Fibroblast of skin of scalp (primary cell): ENCODE measurements at places on chromosomes 13 and 19.

DNA sequence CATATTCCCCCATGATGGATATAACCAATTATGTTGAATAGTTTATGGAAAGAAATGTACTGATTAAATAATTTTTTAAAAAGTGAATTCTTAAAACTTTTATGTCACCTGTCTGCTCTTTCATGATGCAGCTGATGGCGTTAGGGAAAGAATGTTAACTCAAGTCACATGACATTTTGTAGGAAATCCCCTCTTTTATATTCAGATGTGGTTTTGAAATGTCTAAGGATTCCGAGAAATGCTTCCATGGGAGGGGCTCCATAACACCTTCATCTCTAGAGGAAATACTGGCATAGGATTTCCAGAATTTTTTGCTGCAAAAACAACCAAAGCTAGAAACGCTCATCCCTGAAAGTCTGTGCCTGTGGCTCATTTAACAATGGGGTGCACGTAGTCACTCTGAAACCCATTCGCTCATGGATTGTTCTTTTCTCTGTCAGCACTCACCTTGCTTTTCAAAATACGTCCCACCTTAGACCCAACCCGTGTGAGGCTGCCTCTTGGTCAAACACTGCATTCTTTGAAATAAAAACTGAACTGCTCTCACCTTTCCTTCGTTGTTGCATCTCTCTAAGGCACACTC is 288.9 kb downstream of the SHISA2 start:
- DNase-seq: no peak

- no peak for DNase-seq
These were observed 10.0 kb upstream of the PNMA8A start for GRCh38 chr19:46481223-46481848.

GRCh38 chr13:84400706-84401105 is 518.4 kb upstream of the SLITRK1 start:
- DNase-seq: peak; percentile 88

GRCh38 chr13:19845758-19846157 is 17.7 kb downstream of the ZMYM5 start:
- DNase-seq: peak; percentile 96

DNA sequence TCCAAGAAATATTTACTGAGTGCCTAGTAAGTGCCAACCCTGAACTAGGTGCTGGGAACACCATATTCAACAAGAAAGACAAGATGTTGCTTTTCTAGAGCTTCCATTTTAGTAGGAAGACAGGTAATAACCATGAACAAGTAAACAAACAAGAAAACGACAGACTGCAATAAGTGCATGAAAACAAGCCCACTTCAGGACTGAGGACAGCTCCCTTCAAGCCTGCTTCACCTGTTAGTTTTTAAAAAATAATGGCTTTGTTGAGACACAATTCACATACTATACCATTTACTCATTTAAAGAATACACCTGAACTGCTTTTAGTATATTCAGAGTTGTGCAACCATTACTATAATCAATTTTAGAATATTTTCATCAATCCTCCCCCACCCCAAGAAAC is 30.4 kb downstream of the CYP4F22 start:
- DNase-seq: no peak

- no peak for DNase-seq
These were observed 21.1 kb downstream of the ZNF582 start for GRCh38 chr19:56372281-56372680.

DNA sequence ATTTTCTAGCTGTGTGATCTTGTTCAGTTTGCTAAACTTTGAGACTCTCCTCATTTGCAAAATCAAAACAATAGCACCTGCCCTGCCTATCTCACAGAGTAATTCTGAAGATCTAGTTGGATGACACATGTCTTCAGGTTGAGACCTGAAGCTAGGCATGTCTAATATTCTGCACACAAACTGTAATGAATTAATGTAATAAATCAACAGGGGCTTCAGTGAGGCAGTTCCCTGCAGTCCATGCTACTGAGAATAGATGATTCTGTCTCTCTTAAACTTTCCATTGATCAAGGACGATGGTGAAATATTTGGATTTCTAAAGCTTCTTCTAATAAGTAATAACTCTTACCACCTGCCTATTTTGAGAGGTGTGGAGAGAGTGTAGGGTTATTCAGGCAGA is 268.1 kb upstream of the TMTC4 start:
- no peak for DNase-seq

DNA sequence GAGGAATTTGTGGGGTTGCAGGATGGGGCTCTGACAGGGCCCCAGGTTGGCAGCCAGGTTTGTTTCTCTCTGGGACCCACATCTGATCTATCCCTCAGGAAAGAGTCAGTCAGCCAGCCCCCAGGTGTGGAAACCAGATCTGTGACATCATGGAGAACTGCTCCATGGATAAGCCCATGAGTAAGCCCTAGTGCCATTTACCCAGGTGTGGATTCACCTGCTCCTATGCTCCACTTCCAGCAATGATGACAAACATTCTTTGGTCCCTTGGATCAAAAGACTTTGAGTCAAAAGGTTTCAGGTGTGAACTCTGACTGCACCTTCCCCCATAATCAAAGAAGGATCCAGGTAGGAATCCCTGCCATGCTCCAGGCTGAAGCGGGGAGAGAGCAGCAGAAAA is 26.9 kb upstream of the IGFL4 start:
- no peak for DNase-seq

- no peak for DNase-seq
These were observed 343.1 kb upstream of the ARGLU1 start for GRCh38 chr13:106911020-106911419.

DNA sequence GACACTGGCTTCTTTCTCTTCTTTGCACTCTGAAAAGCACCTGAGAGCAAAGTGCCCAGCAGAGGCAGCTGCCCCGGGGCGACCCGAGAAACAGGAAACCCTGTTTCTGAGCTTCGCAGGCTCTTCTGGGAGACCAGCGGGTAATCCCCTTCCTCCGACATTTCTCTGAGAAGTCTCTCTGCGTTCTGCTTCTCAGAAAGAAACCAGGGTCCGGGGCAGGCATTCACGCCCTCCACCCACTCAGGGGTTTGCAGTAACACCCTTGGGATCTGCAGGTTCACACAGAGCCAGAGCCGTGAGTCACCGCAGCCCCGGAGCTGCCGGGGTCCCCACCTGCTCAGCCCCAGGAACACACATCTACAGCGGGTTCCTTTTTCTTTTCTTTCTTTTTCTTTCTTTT is 86.0 kb downstream of the GADD45B start:
- no peak for DNase-seq

DNA sequence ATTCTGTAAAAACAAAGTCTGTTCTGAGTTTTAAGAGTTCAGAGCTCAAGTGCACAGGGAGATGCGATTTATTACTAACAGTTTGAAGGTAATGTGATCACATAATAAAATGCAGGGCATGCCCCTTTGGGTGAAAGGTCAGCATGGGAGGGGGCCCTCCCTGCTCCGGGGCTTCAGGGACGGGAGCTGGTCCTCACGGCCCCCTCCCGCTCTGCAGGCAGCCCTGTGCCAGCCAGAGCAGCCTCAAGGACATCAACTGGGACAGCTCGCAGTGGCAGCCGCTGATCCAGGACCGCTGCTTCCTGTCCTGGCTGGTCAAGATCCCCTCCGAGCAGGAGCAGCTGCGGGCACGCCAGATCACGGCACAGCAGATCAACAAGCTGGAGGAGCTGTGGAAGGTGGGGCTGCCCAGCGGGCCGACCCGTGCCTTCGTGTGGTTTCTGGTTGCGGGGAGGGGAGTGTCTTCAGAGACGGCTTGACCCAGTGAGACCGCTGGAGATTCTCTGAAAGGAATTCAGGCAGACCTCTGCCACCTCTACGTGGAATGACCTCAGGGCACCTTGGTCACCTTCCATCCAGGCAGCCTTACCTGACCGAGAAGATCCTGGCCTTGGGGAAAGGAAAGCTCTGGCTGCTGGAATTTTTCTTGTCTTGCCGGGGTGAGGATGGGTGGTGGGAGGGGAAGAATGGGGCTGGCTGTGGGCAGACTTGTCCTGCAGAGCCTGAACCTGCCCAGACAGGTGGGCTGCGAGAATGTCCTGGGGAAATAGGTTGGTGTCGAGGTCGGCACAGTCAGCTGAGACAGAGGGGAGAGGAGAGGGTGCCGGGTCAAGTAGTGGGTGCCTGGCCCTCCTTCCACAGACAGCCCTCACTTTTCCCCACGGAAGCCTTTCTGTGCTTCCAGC is 19.0 kb downstream of the UPF1 start:
- no peak for DNase-seq
